ENCODE measurements at places on chromosomes 4 and X.
A peak's percentile ranks its signal among the peaks of the same experiment; 100 is the strongest.

- DNase-seq: no peak
These were observed 155.8 kb downstream of the PDGFC start for GRCh38 chr4:156815717-156816359.

DNA sequence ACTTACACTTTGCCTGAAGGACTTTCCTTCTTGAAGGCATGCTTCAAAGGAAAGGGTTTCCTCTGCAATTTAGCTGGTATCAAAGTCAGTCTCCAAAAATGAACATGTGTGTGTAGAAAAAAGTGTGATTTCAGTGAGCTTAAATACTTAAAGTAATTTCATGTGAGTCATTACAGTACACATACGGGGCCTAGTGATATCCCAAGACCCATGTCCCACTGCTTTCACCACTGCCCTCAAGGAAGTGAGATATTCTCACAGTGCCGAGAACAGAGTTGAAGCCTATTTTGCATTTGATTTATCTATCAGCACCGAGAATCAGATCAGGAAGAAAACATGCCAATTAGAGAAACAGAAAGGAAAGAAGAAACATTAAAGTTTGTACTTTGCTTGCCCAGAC, 61.0 kb downstream of the CHST7 start:
- DNase-seq: no peak

- DNase-seq: peak; percentile 69
These were observed 722 bp downstream of the NAAA start for GRCh38 chr4:75939890-75940691.

DNA sequence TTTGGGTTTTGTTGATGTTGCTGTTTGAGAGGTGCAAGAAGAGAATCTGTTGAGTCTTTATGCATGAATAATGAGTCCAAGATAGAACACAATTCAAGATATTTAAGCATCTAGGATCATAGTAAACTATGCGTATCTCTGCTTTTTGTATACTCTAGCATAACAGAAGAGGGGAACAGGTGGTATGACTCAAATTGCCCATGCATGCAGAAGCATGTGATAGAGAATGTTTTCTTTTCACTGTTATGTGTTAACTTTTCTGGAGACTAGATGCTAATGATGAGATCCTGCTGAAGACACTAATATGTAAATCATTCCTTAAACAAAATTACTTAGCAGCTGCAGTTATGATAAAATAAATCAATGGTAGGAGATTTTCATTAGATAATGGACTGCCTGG, 165.3 kb upstream of the FTHL17 start:
- peak; percentile 32 for DNase-seq

DNA sequence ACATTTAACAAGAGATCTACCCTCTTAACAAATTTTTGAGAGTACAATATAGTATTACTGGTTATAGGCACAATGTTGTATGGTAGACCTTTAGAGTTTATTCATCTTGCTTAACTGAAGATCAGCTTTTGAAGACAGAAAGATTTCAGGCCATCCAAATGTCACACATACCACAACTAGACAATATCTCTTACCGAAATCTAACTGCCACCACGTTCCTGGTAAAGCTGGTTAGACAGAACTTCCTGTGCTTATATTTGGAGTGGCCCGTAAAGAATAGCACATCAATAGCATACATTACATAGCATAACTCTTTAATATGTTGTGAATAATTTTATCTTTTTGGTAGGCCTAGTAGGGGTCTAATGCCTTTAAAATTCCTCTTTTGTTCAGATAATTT, 29.8 kb upstream of the ARHGEF6 start:
- no peak for DNase-seq

GRCh38 chr4:64248186-64248585, 161.1 kb downstream of the TECRL start:
- no peak for DNase-seq

DNA sequence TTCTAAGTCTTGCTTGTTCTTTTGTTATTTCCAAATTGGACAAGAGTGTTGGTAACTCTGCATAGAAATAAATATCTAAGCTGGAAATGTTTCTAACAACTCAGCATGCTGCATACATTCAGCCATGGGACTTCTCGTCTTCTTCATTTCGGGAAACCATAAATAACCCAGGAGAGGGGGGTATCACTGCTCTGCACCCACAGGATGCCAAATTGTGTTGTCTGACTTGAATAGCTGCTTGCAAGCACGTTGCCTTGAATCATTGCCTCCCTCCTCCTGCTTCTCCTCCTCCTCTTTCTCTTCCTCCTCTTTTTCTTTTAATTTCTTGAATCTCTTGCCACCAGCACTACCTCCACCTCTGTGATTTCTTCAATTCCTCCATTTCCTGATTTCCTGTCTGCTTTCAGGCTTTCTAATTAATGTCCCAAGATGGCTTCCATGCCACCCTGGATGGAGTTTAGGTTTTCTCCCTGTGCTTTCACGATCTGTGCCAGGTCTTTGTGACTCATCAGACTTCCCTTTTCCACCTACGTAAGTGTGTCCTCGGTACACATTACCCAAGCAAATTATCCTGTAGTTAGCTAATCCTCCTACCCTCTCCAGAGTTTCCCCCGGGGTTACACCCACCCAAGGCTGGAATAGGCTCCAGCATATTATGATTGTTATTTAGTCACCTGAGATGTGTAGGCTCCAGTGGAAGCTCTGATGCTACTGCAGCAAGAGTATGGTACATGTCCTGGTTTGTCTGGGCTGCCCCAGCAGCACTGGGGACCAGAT, 122.6 kb upstream of the VCX3B start:
- no peak for DNase-seq

DNA sequence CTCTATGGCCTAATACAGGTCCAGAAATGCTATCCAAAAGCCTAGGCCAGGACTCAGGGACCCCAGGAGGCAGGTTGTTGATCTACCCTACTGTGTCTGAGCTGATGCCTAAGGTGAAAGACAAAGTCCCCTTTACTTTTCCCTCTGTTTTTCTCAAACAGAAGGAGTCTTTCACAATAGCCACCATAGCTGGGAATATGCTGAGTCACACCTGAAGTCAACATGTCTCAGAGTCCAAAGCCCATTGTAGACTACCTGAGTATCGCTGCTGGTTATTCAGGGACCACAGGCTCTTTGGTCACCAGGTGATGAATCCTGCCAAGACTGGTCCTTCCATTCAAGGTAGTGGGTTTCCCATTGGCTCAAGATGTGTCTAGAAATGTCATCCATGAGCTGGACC, 562.2 kb downstream of the ACTRT1 start:
- no peak for DNase-seq

DNA sequence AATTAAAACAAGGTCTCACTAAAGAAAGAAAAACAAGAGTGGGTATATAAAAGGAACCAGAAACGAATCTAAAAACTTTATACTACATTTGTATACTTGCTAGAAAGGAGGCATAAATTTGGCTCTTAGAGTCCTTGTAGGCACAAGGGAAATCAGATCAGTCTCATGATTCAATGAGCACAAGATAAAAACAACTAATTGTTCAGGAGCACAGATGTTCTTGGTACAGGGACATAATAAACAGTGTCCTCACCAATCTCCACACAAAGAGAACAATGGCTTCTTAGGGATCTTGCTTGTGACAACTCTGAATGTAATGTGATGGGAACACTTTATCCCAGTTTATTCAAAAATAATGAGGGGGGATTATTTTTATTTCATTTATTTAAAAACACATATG, 28.3 kb downstream of the TMEM144 start:
- no peak for DNase-seq

GRCh38 chrX:125205133-125205917, 114.3 kb upstream of the TEX13C start:
- peak; percentile 48 for DNase-seq

- DNase-seq: peak; percentile 56
These were observed 529 bp downstream of the DHRSX start for GRCh38 chrX:2500091-2500802.

DNA sequence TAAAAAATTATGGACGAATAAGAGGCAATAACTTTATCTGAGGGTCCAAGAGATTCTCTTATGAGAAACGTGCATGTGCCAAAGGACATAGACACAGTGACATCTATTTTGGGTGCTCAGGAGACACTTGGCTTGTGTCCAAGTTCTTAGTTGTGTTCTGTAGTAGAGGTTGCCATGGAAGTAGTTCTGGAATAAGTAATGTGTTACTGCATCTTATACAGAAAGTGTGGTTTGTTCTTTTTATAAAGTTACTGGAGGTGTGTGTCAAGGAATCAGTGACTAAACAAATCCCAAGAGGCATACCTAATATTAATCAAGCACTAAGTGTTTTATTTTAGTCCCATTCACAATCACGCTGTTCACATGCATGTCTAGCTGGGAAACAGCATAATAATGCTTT, 305.7 kb downstream of the ARHGAP24 start:
- no peak for DNase-seq

- DNase-seq: no peak
These were observed 79.7 kb upstream of the PRSS48 start for GRCh38 chr4:151197247-151197646.

DNA sequence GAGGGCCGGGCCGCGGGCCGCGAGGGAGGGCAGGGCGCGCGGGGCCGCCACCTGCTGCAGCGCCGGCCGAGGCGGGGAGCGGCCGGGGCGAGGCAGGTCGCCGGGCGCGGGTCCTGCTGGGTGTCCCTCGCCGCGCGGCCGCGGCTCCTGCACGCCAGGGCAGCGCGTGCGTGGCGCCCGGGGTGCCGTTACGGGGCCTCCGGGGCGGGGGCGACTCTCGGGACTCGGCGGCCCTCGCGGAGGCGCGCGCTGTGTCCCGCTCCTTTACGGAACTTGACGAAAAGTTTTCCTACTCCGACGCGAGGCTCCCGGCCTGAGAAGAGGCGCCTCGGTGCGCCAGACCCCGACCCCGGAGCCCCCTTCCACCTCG, 329 bp downstream of the TBC1D14 start:
- DNase-seq: no peak

GRCh38 chr4:182301736-182302135, 58.5 kb downstream of the TENM3 start:
- DNase-seq: no peak

DNA sequence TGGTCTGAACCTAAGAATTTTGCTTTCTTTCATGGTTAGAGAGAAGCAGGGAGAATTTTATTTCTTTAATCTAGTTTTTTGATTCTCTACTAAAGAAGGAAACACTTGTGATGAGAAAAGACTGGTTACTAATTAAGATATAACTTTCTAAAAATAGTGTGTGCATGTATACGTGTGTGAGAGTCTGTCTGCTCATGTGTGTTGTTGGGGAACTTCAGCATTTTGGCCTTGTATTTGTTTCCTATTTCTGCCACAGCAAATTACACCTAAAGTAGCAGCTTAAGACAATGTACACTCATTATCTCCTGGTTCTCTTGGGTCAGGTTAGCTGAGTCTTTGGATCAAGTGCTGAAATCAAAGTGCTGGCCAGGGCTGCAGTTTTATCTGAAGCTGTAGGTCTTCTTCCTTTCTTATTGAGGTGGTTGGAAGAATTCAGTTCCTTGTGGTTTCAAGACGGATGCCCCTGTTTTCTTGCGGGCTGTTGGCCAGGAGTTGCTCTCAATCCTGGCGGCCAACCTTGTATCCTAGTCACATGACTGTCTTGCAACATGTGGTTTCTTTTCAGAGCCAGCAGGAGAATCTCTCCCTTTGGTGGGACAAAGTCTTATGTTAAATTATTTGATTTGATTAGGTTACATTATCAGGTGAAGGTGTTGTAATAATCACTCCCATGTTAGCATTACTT, 188.4 kb upstream of the CLNK start:
- DNase-seq: no peak

- peak; percentile 65 for DNase-seq
These were observed 254.5 kb downstream of the SPRY1 start for GRCh38 chr4:123651066-123651465.

DNA sequence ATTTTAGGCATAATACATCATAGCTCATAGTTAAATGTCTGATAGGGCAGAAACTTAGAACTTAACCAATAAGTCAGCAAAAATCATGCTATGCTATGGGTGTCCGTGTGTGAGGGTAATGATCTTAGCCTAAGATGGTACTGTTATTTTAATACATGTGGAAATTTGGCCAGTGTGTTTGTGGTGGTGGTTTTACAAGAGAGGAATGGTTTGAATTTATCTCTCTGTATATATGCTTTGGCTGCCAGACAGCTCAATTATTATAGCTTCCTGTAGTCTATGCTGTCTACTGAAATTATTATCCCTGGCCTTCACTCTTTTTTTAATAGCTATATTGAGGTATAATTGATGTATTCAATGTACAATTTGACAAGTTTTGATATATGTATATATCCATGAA, 21.3 kb downstream of the ZNF330 start:
- DNase-seq: no peak

- DNase-seq: no peak
These were observed 342.9 kb downstream of the CFAP299 start for GRCh38 chr4:80678413-80678812.

- DNase-seq: no peak
These were observed 5.9 kb upstream of the RAB40AL start for GRCh38 chrX:102930990-102931756.

GRCh38 chr4:80610845-80611677, 275.5 kb downstream of the CFAP299 start:
- peak; percentile 49 for DNase-seq

- no peak for DNase-seq
These were observed 40.5 kb upstream of the INPP4B start for GRCh38 chr4:142886566-142886965.

- no peak for DNase-seq
These were observed 85.9 kb upstream of the PAK3 start for GRCh38 chrX:111010111-111010510.

- no peak for DNase-seq
These were observed 8.2 kb upstream of the TMSB15B start for GRCh38 chrX:103954259-103954658.

GRCh38 chrX:129239371-129239770, 283.9 kb downstream of the SMARCA1 start:
- DNase-seq: no peak

GRCh38 chrX:72475952-72476668, 96.5 kb downstream of the HDAC8 start:
- no peak for DNase-seq

GRCh38 chr4:115575851-115576250, 462.4 kb upstream of the NDST4 start:
- DNase-seq: no peak

DNA sequence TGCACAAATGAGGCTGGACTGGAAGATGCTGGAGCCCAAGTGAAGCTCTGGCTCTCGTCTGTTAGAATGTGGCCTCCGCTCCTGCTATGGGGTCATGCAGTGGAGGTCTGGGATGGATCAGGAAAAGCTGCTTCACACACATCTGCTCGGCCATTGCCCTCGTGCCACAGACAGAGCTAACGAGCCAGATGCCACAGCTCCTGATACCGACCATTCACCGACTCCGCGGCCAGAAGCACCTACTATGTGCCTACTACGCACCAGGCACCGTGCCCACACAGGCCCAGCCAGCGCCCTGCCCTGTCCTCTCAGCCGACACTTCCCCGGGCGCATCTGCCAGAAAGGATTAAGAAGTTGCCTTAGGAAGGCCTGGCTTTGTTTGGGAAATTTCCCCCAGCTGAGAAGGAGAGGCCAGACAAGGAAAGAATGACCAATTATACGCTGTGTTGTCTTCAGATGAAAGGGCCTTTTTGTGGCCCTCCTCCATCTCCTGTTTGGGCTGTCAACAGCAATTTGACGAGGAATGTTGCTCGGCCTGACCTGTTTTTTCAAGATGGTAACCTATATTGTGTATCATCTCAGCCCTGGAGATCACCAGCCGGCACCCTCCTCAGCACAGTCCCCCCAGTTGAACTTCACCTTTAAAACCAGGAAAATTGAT, 34.3 kb downstream of the HMX1 start:
- no peak for DNase-seq

- no peak for DNase-seq
These were observed 148.2 kb downstream of the SMIM20 start for GRCh38 chr4:26062215-26062614.

Measured in lung (tissue), 17 donors.